ENCODE measurements at places on chromosomes 7 and 10.

- no peak for DNase-seq
Measured at GRCh38 chr7:131234719-131235488, 92.8 kb upstream of the MKLN1 start.

DNA sequence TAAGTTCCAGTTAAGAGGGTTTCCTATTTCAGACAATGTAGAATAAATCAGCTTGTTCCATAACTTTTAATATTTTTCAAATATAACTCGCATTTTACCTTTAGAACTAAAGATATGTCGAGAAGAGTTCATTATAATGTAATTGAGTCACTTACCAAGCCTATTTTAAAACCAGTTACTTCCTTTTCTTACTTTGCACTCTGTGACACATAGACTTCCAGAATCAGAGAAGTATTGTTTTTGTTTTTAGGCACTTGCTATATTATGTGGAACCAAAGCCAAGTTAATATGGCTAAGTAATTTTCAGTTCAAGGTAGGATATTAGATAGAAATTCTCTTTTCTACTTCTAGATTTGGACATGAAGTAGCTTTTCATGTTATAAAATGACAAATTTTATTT is 182.7 kb upstream of the PRPS1L1 start:
- no peak for DNase-seq

GRCh38 chr10:73968098-73968521 is 29.8 kb upstream of the VCL start:
- DNase-seq, result no peak

GRCh38 chr7:150631866-150632864 is at the start of gene GIMAP6:
Gene GIMAP6 (minus strand): TSS chr7:150632385. CDS start chr7:150630142, 2,243 bp downstream.
- peak; percentile 35 for DNase-seq

DNA sequence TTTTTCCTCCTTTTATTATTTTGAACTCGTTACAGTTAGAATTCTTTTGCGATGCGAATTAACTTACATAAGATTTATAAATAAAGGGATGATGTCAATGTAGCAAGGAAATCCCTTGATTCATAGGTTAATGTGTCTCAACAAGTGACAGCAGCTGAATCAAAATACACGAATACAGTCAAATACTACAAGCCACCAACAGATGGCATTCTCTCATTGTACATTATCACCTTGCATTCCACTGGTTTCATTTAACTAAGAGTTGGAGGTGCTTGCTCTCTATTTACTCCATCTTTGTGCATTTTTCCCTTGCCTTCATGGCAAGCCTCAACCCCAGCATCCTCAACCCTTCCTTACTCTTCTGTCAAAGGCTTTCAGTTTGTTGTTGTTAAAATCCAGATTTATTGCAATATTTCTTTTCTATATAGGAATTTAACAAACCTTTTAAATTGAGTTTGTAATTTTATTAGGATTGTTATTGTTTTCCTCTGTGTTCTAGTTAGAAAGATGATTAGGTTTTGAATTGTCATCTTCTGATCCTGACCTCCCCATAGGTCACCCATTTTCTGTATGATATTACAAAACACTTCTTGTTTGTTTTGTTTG is 78.3 kb downstream of the SLC25A40 start:
- DNase-seq, result no peak

- DNase-seq, result peak; percentile 62
Measured at GRCh38 chr7:2757361-2757903, 69.4 kb downstream of the AMZ1 start.

DNA sequence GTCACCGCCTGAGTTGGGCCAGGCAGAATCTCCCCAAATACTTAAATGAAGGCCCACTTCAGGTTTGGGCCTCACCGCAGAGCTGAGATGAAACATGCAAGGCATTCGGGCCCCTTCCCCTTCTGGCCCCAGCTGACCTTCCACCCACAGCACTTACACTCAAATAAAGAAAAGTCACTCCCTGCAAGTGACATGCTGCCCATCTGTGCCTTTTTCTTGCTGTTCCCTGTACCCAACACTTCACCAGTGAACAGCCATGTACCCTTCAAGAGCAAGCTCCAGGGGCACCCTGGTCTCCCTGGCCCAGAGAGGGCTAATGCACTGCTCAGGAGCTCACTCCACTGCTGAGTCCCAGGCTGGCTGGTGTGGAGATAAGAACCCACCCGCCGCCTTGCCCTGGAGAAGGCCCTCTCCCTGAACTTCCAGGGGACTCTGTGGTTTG is 40.7 kb downstream of the ZCCHC24 start:
- DNase-seq, result no peak

DNA sequence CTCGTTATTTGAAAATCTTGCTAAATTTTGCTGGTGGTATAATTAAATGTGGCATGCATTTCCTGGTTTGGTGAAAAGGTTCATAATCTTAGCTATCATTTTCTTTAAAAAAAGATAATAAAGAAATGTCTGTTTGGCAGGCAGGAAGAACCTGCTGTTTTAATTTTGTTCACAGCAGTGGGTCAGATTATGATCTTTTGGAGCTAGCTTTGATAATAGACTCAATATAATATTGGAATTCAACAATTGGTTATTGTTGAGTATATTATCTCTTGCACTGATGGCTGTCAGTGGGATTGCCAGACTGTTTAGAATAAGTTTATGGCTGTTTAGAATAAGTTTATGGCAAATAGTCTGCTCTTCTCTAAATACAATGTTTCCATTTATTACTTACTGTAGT is 35.1 kb downstream of the MXI1 start:
- DNase-seq, result no peak

GRCh38 chr7:99083068-99083651 is 60.7 kb downstream of the SMURF1 start:
- DNase-seq, result no peak

GRCh38 chr10:116629340-116629739 is 8.6 kb downstream of the PNLIPRP2 start:
- DNase-seq, result no peak

GRCh38 chr10:103660364-103661197 is 167.1 kb downstream of the NEURL1 start:
- peak; percentile 51 for DNase-seq

DNA sequence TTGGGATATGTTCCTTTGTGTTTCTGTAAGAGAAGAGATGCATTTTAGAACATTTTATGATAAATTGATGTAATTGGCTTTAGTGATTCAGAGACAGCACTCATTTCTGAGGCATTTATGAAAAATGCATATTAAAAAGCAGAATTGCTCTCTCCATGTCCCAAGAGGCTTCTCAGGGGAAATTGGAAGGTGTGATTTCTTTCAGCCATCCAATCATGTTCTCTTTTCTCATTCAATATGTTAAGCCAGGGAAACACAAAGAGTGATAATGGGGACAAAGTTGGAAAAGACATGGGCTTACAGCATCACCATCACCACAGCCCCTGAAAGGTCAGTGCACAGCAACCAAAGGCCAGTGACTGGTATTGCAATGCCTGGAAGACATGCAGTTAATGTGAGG is 129.9 kb upstream of the COL1A2 start:
- no peak for DNase-seq

Data from left ventricle myocardium superior (tissue), 1 donor.